NCI-H345 (cell line): ENCODE measurements at places on chromosomes 4 and X.

DNA sequence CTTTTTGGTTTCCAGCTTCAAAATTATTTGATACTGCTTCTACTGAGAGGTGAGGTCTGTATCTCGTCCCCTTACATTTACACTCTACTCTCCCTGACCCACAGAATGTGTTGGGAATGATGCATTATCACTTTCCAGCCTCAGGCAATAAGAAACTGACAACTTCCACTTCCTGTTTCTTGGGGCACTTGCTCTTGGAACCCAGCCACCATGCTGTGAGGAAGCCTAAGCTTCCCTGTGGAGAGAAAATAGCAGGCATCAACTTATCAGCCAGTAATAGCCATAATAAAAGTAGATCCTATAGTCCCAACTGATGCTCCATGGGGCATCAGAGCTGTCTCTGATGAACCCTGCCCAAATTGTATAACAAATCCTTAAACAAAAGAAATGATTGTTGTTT, 32.6 kb downstream of the RELL1 start:
- DNase-seq = no peak

GRCh38 chr4:163638909-163639308, 144.4 kb downstream of the TMA16 start:
- DNase-seq = no peak

- DNase-seq = peak; percentile 35
Measured at GRCh38 chr4:144174401-144175067, 34.0 kb upstream of the GYPA start.

DNA sequence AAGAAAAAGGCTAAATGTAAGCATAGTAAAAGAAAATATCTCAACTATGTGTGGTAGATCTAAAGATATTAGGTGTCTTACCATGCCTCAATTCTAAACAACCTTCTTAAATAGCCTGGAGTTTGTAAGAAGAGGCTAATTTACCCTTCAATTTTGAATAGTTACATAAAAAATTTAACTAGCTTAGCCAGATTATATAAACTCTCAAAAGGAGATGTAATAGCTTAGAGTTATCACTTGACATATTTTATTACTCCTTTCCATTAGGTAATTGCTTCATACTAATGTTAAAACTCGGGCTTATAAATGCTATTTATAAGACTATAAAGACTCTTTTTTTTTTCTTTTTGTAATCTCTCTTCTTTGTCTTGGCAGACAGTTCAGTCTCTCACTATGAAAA, 297.5 kb upstream of the PABPC4L start:
- no peak for DNase-seq

GRCh38 chr4:7111441-7111840, 43.6 kb upstream of the GRPEL1 start:
- no peak for DNase-seq

DNA sequence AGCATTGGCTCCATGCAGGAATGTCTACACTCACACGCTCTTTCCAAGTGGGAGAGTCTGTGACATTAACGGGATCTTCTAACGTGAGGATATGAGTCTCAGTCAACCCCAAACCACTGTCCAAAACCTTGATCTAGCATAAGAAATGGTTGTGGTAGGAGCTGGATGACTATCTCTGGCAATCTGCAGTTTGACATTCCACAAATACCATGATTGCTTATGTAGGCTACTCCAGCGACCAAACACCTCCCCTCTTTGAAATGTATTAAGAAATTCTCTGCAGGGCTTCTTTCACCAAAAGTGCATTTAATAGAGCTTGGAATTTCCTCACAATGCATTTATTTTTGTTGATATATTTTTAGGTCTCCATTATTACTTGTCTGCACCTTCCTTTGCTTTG, 14.1 kb upstream of the STX18 start:
- no peak for DNase-seq

DNA sequence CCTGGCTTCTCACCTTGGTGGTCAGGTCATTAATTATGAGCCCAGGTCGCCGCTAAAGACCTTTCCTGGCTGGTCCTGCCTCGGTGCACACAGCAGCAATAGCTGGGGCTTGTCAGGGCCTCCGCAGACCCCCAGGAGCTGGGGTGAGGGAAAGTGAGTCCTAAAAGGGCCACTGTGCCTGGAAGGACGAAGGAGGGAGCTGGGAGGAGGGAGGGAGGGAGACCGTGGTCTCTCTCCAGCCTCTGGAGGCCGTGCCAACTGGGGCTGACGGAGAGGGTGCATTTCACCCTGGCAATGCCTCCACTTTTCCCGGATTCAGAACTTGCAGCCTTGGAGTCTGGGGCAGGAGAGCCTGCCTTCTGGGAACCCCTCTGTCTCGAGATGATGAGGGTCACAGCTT, 60.4 kb downstream of the CRLF2 start:
- DNase-seq = no peak

GRCh38 chrX:19122641-19123009, 357 bp upstream of the ADGRG2 start:
- DNase-seq = no peak

DNA sequence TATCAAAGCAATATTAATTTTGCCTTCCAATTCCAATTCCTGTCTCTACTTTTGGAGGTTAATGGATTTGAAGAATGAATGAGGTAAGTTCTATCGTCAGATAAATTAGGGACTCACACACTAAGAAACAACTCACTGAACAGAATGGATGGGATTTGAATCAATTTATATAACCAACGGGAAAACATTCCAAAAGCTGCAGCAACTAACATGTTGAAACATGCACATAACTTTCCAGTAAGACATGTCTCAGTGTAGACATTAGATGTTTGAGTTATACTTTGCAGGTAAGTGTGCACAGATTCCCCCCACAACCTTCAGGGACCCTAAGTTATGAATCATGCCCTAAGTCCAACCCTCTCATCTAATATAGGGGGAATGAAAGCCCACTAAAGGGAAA, 34.3 kb downstream of the TFDP3 start:
- DNase-seq = no peak

DNA sequence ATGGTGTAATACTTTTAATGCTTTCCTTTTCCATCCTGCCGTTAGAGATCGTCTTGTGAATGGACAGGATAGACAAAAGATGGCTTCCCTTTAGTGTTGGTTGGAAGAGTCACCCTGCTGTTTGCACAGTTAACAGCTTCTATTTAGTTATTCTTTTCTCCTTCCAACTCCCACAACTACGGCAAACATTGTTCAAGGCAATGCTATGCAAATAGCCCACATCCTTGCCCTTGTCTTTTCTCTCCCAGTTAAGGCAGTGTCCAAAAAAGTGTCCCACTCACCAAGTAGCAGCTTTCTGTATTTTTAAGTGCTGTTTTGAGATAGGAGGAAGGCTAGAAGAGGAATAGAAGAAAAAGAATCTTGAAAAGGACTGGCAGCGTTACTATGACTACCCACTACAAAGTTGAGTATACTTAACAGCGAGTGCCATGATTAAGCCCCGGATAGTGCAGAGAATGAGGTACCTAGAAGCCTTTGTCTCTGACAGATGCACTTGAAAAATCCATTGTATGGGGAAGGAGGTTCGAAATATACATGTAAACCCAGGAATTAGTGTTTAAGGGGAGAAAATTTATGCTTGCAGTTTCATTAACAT, 12.1 kb upstream of the RUFY3 start:
- peak; percentile 57 for DNase-seq

GRCh38 chr4:83010111-83010521, 507 bp downstream of the LIN54 start:
- DNase-seq = no peak

DNA sequence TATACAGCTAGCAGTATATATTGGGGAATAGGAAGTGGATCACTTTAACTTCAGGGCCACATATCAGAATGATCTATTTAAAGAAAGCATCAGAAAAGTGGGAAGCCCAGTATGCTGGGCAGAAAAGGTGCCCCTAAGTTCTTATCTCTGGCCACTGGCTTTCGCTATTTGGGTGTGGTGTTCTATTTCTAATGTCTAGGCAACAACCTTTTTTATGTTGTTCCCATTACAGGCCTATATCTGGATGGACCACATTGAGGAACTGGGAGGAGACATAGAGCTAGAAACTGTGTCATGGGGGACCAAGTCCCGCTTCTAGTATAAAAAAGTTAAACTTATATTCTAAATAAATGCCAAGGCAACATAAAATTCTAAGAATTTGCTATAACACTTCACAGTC, 935.6 kb downstream of the PDHA2 start:
- DNase-seq = no peak

- no peak for DNase-seq
Measured at GRCh38 chrX:104618106-104618895, 52.3 kb downstream of the IL1RAPL2 start.

- no peak for DNase-seq
Measured at GRCh38 chr4:149956678-149957077, 121.6 kb upstream of the DCLK2 start.

GRCh38 chr4:146245850-146246249, 31.5 kb downstream of the REELD1 start:
- DNase-seq = no peak

- DNase-seq = no peak
Measured at GRCh38 chrX:49956313-49956712, 33.9 kb downstream of the CLCN5 start.

- no peak for DNase-seq
Measured at GRCh38 chrX:50877310-50877709, 33.2 kb upstream of the BMP15 start.

DNA sequence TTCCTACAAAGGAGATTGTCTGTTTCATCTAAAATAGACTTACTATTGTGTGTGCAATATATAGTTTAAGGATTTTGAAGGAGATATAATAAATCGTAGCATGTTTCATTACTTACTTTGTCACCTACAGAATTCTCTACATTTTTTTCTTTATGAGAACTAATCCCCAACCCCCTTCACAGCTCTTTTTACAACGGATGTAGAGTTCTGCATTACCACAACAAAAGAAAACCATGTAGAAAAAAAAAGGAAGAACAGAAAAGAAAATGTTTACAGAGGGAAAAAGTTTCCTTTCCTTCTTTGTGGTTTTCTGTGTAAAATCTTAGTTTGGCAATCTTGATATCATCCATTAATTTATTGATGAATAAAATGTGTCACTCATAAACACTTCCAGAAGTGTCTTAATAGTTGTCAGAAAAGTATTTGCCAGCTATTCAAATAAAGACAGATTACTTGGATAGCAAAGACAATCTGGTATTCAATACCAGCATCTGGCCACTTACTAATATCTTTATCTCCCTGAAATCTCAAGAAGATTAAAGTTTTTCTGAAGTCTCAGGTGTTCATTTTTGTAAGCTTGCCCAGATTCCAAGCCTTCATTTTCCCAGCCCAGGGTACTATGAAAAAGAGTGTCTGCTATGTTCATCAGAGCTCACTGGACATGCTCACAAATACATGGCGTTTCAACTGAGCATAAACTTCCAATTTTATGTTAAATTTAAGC, 806.8 kb downstream of the PCDH19 start:
- no peak for DNase-seq

DNA sequence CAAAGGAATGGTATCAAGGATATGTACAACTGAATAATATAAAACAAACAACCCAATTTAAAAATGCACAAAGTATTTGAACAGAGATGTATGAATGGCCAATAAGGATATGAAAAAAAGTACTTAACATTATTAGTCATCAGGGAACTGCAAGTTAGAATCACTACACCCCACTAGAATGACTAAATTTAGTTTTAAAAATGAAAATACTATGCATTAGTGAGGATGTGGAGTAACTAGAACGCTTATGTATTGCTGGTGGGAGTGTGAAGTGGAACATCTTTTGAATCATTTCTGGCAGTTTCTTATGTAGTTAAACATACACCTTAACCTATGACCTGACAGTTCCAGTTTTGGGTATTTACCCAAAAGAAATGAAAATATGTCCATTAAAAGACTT, 13.0 kb upstream of the SLC16A2 start:
- no peak for DNase-seq

DNA sequence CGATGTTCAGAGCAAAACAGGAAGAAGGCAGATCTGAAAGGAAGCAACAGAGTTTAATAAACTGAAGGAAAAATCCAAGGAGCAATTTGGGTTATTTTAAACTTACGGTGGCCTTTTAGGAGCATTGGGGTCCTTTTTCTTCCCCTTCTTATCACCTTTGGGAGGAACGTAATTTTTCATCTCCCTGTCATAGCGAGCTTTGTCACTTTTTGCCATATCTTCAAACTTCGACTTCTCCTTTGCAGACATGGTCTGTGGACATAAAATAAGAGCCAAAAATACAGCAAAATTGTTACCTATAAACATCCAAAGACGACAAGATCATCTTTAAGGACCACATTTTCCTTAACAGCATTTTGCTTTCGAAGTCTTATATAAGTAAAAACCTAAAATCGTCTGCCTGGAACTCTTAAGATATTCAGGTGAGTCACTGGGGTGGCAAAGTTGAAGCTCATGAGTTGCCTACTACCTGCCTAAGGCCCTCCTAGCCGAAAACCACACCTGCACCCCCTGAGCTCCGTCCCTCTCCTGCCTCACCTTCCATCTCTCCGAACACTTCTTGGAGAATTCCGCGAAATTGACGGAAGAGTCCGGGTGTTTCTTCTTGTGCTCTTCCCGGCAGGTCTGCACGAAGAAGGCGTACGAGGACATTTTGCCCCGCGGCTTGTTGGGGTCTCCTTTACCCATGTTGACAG, 1.0 kb downstream of the HMGB2 start:
- no peak for DNase-seq

- DNase-seq = no peak
Measured at GRCh38 chr4:86151196-86151595, 208.7 kb downstream of the MAPK10 start.

GRCh38 chrX:46929439-46930261, 17.4 kb downstream of the JADE3 start:
- no peak for DNase-seq

GRCh38 chr4:155143512-155143911, 64.9 kb upstream of the NPY2R start:
- DNase-seq = no peak

GRCh38 chrX:87578978-87579377, 61.4 kb downstream of the KLHL4 start:
- no peak for DNase-seq

DNA sequence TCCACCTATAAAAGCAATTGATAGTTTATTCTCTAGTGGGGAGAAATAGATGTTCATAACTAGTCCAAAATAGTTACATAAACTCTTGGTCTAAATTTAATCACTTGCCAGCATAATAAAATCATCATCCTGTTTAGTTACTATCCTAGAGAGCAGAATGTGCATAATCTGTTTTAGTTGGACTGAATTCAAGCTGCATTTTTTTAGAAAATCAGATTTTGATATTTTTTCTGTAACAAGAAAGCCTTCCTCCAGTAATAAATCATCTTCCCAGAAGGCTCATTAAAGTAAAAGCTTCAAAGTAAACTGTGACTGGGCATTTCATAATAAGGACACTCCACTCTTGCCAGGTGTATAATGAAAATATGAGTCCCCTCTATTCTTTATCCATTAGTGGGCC, 453.1 kb downstream of the TRAM1L1 start:
- DNase-seq = no peak

DNA sequence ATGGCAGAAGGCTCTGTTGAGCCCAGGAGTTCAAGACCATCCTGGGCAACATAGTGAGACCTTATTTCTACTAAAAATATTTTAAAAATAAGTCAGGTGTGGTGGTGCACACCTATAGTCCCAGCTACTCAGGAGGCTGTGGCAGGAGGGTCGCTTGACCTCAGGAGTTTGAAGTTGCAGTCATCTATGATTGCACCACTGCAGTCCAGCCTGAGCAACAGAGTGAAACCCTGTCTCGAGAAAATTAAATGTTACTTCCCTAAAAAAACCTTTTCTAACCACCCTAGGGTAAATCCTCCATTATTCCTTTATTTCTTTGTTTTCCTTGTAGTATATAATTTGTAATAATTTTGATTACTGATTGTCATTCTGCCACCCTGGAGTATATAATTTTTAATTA, 7.9 kb downstream of the FAM200B start:
- DNase-seq = no peak

- DNase-seq = no peak
Measured at GRCh38 chrX:626745-627509, 3.7 kb upstream of the SHOX start.

GRCh38 chr4:119678761-119679160, 50.2 kb upstream of the PDE5A start:
- DNase-seq = no peak
